Progenitor cell of endocrine pancreas (in vitro differentiated cells): ENCODE measurements at places on chromosomes 5 and 9. TPM values are rescaled to one million over a fixed set of nuclear protein-coding genes. Genes with fewer than 3 reads are reported as not detected.
A peak's percentile ranks its signal among the peaks of the same experiment; 100 is the strongest.

GRCh38 chr9:88936132-88936531 lies 55.1 kb upstream of the S1PR3 start:
- H3K4me3 ChIP-seq: no peak overlapping the region
- H3K27ac ChIP-seq: no peak overlapping the region
- H3K36me3 ChIP-seq: no peaks in the 10 kb centered on the region
- DNase-seq: no peak
- H3K27me3 ChIP-seq: peaks cover 44% of the 10 kb centered on the region

DNA sequence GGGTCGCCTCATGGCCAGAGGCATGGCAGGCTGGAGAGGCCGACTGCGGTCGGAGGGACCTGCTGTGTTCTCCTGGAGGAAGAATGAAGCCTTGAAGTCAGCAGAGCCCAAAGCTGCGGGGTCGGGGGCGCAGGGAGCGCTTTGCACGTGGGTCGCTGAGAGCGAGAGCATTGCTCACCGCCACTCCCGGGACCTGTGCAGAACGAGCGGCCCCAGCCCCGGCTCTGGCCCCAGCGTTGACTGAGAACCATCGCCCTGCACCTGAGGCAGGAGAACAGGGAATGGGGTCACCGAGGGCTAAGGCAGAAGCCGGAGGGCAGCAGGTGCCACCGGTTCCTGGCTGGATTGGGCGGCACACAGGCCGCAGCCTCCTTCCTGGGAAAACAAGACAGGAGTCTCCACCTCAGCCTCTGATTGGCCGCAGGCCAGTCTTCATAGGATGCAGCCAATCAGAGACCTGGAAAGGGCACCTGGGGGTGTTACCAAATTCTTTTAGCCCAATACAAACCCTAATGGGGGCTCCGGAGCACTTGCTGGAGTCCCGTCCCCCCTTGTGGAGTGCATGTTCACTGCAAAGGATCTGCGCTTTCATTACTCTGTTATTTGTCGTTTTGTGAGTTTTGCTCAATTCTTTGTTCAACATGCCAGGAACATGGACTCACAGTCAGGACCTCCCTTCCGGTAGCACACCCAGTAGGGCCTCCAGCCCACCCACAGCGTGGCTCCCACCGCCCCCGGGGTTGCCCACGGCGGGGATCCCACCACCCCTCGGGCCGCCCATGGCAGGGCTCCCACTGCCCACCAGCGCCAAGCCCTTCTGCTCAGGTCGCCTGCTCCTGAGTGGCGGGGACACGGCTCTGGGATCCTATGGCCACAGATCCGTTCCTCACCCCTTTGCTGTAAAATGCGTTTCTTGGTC lies 24.7 kb upstream of the SLC6A19 start:
- peaks cover 6% of the 10 kb centered on the region for H3K4me1 ChIP-seq
- H3K27me3 ChIP-seq: no peaks in the 10 kb centered on the region
- H3K27ac ChIP-seq: no peak overlapping the region
- H3K36me3 ChIP-seq: no peaks in the 10 kb centered on the region
- DNase-seq: no peak

DNA sequence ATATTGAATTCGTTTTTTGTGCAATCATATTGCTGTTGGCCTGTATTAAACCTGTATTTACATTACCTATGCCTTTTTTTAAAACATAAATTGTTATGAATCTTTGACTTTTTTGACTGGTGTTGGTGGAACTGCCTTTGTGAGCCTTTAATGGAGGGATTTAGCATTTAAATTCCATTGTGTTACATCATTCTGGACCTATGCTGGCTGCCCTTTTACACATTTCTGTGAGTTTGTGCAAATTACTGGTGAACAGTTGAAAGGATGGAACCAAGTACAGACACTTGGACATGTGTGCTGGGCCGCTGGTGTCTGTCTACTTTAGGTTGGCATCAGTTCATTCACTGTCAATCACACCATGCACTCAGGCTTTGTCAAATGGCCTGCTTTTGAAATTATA lies 3.4 kb downstream of the SNX18 start:
- H3K27ac ChIP-seq: no peak overlapping the region
- H3K4me3 ChIP-seq: peak overlapping the region; percentile 80
- H3K36me3 ChIP-seq: peaks cover 6% of the 10 kb centered on the region
- no peak for DNase-seq

GRCh38 chr9:5089737-5090136 lies 95.7 kb downstream of the INSL6 start:
- no peak for DNase-seq
- H3K36me3 ChIP-seq: peaks cover 17% of the 10 kb centered on the region
- H3K4me3 ChIP-seq: no peak overlapping the region
- H3K27me3 ChIP-seq: no peaks in the 10 kb centered on the region
- H3K4me1 ChIP-seq: no peaks in the 10 kb centered on the region

DNA sequence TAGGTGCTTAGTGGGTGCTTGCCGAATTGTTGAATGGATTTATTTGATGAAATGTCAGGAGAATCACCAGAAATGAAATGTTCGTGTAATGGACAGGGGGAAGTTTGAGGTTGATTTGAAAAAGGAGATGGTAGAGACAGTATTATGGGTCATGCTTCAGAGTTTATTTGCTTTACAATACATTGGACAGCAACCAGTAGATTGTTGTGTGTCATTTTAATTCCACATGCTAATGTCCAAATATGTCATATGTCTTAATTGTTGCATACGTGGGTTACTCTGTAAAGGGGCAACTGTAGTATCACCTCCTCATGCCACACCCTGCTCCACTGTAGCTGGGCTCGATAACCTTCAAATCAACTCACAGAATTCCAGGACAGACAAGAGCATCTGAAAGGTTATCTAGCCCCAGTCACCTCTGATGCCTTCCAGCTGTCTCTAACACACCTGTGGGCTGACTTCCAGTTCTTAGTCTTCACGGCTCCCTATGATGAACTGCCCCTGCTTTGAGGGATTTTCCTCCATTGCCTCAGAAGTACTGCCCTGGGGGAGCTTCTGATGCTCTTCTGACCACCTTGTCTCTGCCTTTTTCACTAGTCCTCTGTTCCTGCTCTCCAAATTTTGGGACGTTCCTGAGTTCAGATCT lies 1.7 kb downstream of the PDCD1LG2 start:
- H3K36me3 ChIP-seq: no peaks in the 10 kb centered on the region
- H3K4me3 ChIP-seq: no peak overlapping the region
- no peaks in the 10 kb centered on the region for H3K4me1 ChIP-seq
- DNase-seq: no peak
- H3K27ac ChIP-seq: no peak overlapping the region
- H3K27me3 ChIP-seq: no peaks in the 10 kb centered on the region

GRCh38 chr9:71037521-71037920 lies 83.9 kb downstream of the TRPM3 start:
- no peaks in the 10 kb centered on the region for H3K4me1 ChIP-seq
- no peaks in the 10 kb centered on the region for H3K36me3 ChIP-seq
- no peak overlapping the region for H3K4me3 ChIP-seq
- H3K27ac ChIP-seq: no peak overlapping the region
- no peaks in the 10 kb centered on the region for H3K27me3 ChIP-seq
- no peak for DNase-seq

- H3K4me1 ChIP-seq: peaks cover 7% of the 10 kb centered on the region
- H3K36me3 ChIP-seq: no peaks in the 10 kb centered on the region
- peaks cover 3% of the 10 kb centered on the region for H3K27me3 ChIP-seq
- H3K27ac ChIP-seq: no peak overlapping the region
Measured at GRCh38 chr9:119004618-119004990, 364.6 kb downstream of the BRINP1 start.

- DNase-seq: peak; percentile 63
- no peaks in the 10 kb centered on the region for H3K4me1 ChIP-seq
- H3K4me3 ChIP-seq: no peak overlapping the region
- no peak overlapping the region for H3K27ac ChIP-seq
- peaks cover 14% of the 10 kb centered on the region for H3K36me3 ChIP-seq
- no peaks in the 10 kb centered on the region for H3K27me3 ChIP-seq
Measured at GRCh38 chr9:132901858-132902831, 23.4 kb downstream of the SPACA9 start.

GRCh38 chr9:127013597-127013996 lies 99.0 kb downstream of the RALGPS1 start:
- H3K27ac ChIP-seq: no peak overlapping the region
- no peak overlapping the region for H3K4me3 ChIP-seq
- no peak for DNase-seq
- no peaks in the 10 kb centered on the region for H3K27me3 ChIP-seq
- no peaks in the 10 kb centered on the region for H3K36me3 ChIP-seq

GRCh38 chr5:151338734-151339133 lies 8.6 kb downstream of the SLC36A2 start:
- H3K27ac ChIP-seq: no peak overlapping the region
- no peaks in the 10 kb centered on the region for H3K4me1 ChIP-seq
- no peak overlapping the region for H3K4me3 ChIP-seq

DNA sequence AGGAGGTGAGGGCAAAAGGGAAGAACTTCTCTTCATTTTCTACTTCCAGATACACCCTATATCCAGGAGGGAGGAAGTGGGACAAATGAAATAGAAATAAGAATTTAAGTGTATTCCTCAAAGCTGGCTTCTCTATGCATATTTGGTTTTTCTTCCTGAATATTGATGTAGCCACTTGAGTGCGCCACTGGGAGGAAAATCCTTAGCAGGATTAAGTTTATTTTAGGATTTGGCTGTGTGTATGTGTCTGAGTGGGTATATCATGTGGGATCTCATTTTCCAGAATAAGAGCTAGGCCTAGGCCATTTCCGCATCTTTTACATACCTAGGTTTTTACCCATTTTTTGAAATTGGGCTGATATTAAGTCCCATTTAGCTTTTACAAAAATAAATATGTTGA lies 42.5 kb downstream of the MAP1B start:
- no peak for DNase-seq
- H3K36me3 ChIP-seq: no peaks in the 10 kb centered on the region
- no peak overlapping the region for H3K27ac ChIP-seq
- H3K4me3 ChIP-seq: no peak overlapping the region
- H3K27me3 ChIP-seq: no peaks in the 10 kb centered on the region

- H3K27ac ChIP-seq: no peak overlapping the region
- peaks cover 13% of the 10 kb centered on the region for H3K4me1 ChIP-seq
- H3K4me3 ChIP-seq: no peak overlapping the region
- no peak for DNase-seq
- H3K36me3 ChIP-seq: peaks cover 8% of the 10 kb centered on the region
- no peaks in the 10 kb centered on the region for H3K27me3 ChIP-seq
Measured at GRCh38 chr9:126874546-126875314, 14.3 kb downstream of the ZBTB34 start.

GRCh38 chr5:74124826-74125225 lies 498.8 kb downstream of the ARHGEF28 start:
- no peaks in the 10 kb centered on the region for H3K36me3 ChIP-seq
- H3K27me3 ChIP-seq: no peaks in the 10 kb centered on the region
- no peak for DNase-seq
- no peak overlapping the region for H3K27ac ChIP-seq
- no peak overlapping the region for H3K4me3 ChIP-seq
- H3K4me1 ChIP-seq: peaks cover 18% of the 10 kb centered on the region

GRCh38 chr9:83029531-83030137 lies 33.3 kb downstream of the RASEF start:
- peaks cover 7% of the 10 kb centered on the region for H3K4me1 ChIP-seq
- no peak for DNase-seq
- H3K27me3 ChIP-seq: no peaks in the 10 kb centered on the region
- peaks cover 4% of the 10 kb centered on the region for H3K36me3 ChIP-seq

GRCh38 chr9:137085920-137086530 lies 760 bp upstream of the MAN1B1 start:
- no peak overlapping the region for H3K27ac ChIP-seq
- peak overlapping the region; percentile 75 for H3K4me3 ChIP-seq
- DNase-seq: no peak
- no peaks in the 10 kb centered on the region for H3K36me3 ChIP-seq

DNA sequence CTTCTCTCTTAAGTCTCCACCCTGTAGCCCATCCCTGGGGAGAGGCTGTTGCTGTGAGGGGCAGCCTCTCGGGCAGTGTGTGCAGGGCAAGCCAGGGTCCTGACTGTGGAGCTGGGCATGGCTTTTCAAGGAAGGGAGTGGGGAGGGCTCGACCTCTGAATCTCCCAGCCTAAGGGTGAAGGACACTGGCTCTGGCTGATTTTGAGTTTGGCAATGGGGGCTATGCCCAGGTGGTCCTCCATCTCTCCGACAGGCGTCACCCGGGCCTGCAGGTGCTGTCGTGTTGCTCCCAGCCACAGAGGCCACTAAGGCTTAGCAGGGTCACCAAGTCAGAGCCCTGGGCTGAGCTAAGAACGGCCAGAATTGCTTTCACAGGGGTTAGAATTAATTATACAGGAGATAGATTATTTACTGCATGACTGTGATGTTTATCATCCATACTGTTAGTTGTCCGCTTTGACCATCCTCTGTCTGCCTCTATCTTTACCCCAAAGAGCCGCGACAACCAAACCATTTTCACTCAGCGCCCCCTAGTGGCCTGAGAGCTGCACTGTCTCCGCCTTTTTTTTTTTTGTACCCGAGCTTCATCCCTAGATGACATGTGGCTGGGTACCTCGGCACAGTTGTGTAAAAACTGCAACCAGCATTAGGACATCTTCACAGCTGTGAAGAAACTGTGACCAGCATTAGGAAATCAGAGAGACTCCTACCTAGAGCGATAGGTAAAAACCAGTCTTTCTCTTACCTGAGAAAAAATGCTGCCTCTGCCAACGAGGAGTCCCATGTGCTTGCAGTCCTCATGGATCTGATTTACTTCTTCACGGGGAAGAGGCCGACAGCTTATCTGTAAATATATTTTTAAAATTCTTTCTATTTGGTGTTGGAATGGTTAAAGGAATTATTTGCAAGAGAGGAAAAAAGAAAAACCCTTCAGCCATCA lies 44.5 kb downstream of the AGXT2 start:
- no peaks in the 10 kb centered on the region for H3K4me1 ChIP-seq
- DNase-seq: peak; percentile 39
- no peaks in the 10 kb centered on the region for H3K36me3 ChIP-seq
- H3K27ac ChIP-seq: no peak overlapping the region
- H3K27me3 ChIP-seq: peaks cover 17% of the 10 kb centered on the region

GRCh38 chr5:147081311-147081764 lies 153.5 kb upstream of the STK32A start:
- H3K36me3 ChIP-seq: no peaks in the 10 kb centered on the region
- H3K4me1 ChIP-seq: peaks cover 28% of the 10 kb centered on the region
- H3K27ac ChIP-seq: no peak overlapping the region
- DNase-seq: no peak

DNA sequence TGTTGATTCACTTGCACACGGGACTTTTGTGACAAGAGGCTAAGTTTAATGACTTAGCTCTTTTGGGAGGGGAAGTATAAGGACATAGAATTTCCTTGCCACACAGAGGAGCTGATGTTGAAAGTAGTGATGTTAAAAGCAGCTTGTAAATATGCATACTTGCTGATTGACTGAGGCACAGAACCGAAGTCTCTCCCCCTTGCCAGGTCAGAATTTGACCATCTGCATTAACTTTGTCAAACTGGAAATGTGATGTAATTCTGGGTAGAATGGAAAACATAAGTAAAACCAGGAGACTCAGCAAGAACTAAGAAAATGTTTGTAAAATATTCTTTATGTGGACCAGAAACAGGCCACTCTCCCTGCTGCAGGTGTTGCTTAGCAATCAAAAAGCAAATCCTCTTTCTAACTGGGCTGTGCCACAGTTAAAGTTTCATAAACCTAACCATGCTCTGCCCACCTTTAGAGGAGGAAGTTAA lies 284.2 kb downstream of the NR3C1 start:
- H3K27ac ChIP-seq: no peak overlapping the region
- DNase-seq: no peak
- H3K36me3 ChIP-seq: no peaks in the 10 kb centered on the region
- no peak overlapping the region for H3K4me3 ChIP-seq
- peaks cover 7% of the 10 kb centered on the region for H3K4me1 ChIP-seq

GRCh38 chr5:27434335-27434734 lies 395.9 kb upstream of the CDH9 start:
- H3K36me3 ChIP-seq: no peaks in the 10 kb centered on the region
- H3K27ac ChIP-seq: no peak overlapping the region
- H3K27me3 ChIP-seq: no peaks in the 10 kb centered on the region
- no peak overlapping the region for H3K4me3 ChIP-seq

DDX4 gene
- total RNA-seq: not detected in 2 replicates

TTC23L gene
- 2.8 and 2.9 TPM in 2 replicates for total RNA-seq

MIGA2 gene
- total RNA-seq: 42.6 and 45.4 TPM in 2 replicates

TMEM161B gene
- total RNA-seq: 20.1 and 21.1 TPM in 2 replicates
